ENCODE measurements at places on chromosomes 6 and 20.

DNA sequence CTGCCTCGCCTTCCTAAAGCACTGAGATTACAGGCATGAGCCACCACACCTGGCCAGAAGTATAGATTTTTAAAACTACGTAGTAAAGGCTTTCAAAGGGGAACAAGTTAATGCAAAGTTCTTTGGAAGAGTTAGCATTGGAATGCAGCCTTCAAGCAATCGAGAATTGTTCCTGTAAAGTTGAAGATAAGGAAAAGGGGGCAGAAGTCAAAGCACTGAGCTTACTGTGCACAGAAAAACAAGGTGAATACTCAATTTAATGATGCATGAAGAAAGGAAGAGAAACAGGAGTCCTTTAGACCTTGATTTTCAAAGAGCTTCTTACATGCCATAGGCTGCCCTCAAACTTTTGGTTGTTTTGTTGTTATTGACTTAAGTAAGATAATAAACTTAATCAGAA, 29.1 kb upstream of the LGSN start:
- no peak for DNase-seq

DNA sequence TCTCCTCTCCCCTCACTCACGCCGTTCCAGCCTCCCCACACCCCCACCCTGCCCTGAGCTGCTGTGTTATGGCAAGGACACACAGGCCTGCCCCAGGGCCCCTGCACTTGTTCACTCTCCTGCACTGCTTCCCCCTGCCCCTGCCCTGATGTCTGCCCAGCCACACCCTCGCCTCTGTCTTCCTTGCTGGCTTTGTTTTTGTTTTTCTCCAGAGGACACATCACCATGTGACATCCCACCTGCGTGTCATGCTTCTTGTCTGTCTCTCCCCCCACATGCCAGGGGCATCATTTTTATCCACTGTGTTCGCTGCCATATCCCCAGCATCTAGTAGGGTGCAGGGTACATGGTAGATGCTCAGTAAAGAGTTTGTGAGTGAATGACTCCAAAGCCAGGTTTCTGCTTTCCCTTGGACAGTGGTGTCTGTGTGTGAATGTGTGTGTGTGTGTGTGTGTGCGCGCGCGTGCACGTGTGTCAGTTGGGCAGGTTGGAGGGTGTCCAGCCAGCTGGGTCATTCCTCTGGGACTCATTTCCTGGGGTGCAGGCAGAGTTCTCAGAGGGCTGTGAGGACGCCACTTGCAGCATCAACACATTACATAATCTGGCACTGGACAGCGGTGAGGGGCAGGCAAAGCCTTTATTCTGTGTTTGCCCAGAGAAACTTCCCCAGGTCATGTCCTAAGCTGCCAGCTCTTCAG, 60.6 kb downstream of the STK35 start:
- DNase-seq = no peak

DNA sequence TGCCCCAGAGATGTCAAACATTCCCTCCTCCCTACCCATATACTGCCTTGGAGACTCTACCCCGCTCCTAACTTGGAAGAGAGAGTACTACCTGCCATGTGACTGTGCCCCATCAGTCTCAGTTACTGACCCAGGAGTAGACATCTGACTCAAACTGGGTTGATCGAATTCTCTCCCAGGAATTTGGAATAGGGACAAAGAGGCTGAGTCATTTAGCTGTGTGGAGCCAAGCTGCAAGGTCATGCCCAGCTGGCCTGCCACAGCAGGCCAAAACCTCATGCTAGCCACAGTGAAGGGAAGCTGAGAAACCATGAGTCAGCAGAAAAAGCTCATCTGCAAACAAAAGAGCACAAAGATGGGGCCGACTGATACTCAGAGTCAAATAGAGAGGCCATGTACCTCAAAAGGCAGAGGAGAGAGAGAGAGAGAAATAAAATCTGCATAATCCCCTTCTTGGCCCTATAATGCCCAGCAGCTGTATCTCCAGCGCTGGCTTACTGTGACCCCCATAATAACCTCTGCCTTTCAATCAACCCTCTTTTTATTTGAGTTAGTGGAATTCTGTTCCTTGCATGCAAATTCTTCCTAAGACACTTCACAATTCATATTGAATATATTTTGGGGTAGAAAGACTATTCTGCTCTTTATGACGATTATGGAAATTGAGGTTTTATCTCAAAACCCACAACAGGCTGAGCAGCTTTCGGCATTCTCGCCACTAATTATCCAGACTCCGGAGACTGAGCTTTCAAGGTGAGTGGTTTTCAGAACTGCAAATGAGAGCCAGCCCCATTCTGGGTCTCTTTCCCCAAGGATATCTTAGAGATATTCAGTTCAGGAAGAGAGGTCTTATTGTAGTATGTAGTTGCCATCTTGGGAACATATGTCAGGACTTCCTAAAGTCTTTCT, 21.4 kb upstream of the AKIRIN2 start:
- no peak for DNase-seq

- DNase-seq = no peak
Measured at GRCh38 chr6:53889365-53889764, 94.6 kb downstream of the LRRC1 start.

- DNase-seq = no peak
Measured at GRCh38 chr6:15898693-15899092, 230.2 kb upstream of the MYLIP start.

- DNase-seq = no peak
Measured at GRCh38 chr6:73879501-73880293, 183.7 kb downstream of the CD109 start.

GRCh38 chr6:31355583-31355948, 1.4 kb downstream of the HLA-B start:
- no peak for DNase-seq

GRCh38 chr6:81105998-81106397, 646.5 kb downstream of the TENT5A start:
- DNase-seq = no peak

- DNase-seq = no peak
Measured at GRCh38 chr6:26155061-26155930, 68.1 kb downstream of the HFE start.

DNA sequence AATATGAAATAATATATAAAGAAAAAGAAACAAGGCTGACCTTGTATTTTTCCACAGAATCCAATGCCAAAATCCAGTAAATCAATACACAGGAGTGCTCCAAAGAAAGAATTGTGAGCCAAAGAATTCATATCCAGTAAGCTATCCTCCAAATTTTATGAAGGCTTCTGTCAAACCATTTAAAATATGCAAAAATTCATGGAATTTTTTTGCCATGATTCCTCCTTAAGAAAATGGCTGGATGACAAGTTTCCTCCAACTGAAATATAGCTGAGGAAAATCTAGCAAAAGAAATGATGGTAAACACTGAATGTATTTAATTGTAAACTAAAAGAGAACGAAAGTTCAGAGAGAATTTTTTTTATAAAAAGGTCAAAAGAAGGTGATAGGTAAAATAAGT, 290.3 kb downstream of the UBE3D start:
- no peak for DNase-seq

- peak; percentile 11 for DNase-seq
Measured at GRCh38 chr6:24126586-24127192, 674 bp downstream of the NRSN1 start.

GRCh38 chr20:62797671-62798532, 1.6 kb downstream of the MRGBP start:
- DNase-seq = no peak

- no peak for DNase-seq
Measured at GRCh38 chr6:47079638-47080037, 37.5 kb upstream of the ADGRF1 start.

- DNase-seq = no peak
Measured at GRCh38 chr20:34859367-34859766, 13.3 kb downstream of the GGT7 start.

DNA sequence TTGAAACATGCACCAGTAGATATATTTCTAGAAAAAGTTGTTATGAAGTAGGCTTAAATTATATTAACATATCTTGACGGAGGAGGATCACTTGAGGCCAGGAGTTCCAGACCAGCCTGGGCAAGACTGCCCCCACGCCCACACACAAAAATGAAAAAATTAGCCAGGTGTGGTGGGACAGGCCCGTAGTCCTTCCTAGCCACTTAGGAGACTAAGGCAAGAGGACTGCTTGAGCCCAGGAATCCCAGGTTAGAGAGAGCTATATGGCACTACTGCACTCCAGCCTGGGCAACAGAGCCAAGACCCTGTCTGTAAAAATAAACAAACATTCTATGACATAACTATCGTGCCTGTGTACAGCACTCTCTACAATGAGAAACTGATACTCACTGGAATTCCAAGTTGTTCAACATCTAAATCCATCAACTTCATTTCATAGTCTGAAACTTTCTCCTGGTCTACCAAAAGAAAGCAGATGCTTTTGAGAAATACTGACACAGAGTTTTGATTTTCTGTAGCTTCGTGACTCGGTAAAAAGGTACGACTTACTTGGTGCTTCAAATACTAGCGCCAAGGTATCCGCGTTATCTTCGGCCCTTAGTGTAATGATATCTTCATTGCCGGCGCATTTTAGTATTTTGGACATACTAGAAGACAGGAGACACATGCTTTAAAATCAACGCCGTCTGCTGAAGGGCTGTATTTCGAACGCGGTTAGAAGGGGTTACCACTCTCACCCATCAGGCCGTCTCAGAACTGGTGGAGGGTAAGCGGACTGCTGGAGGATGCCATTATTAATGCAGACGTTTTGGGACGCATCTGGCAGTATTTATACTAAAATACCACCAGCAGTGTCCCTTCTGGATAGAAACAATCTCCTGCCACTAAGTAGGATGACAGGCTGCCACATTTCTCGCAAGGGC, 1.3 kb downstream of the PCNA start:
- no peak for DNase-seq

DNA sequence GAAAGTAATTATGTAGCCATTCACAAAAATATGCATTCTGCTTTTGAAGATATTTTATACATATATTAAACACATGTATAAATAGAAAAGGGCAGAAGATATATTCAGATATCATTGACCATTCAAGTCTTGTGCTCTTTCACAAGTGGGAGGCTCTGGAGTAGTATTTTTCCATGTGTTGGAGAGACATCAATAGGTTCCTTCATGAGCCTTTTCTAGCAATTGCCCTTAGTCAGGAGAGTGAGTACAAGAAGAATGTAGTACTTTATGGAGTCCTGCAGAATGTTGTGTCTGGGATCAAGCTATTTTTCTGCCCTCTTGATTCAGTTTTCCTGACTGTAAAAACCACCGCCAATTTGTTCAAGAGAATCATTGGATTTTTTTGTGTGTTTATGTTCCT, 117.9 kb downstream of the LRRC1 start:
- DNase-seq = no peak

- DNase-seq = no peak
Measured at GRCh38 chr6:1657116-1657770, 47.5 kb downstream of the FOXC1 start.

DNA sequence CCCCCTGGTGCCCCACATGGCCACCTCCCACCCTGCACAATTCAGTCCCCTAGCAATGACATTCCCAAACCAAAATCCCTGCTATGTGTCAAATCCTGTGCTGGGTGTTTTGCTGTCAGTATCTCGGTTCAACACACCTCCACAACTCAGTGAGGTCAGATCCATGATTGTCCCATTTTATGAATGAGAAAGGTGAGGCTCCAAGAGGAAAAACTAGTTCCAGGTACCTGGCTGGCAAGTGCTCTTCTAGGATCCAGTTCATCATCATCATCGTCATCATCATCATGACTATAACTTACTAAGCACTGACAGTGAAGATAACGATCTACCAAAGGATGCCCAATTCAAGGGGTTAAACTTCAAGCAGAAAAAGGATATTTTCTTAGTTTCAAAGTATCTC, 15.2 kb downstream of the ID1 start:
- no peak for DNase-seq

DNA sequence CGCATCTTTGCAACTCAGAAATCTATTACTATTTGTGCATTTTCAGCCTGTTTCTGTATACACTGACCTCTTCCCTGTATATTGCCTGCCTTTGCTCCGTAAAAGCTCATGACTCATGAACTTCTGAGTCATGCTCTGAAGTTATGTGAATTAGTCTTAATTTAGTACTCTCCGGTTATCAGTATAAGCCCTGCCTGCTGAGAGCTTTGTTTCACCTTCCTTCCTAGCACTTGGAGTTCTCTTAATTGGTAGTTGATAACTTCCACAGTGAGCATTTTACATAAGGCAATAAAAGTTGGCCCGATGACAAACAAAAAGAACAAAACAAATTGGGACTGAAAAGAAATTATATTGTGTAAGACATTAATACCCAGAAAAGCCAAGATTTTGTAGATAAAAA, 231.4 kb downstream of the GJA1 start:
- no peak for DNase-seq

- no peak for DNase-seq
Measured at GRCh38 chr20:38187517-38187916, 22.4 kb upstream of the TGM2 start.

DNA sequence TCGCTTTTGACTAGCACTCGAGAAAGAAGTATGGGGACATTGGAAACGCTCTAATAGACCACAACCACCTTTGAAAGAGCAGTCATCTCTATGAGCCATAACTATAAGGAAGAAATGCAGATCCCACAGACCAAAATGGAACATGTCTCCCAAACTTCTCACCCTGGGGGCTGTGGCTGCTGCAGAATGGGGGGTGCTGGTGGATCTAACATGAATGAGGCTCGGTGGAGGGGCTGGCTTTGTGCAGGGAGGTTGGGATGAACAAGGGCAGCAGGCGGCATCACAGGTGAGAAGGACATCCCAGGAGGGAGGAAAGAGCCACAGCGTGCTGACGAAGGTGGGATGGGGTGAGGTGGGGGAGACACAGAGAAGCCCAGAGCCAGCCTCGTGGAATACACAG, 10.5 kb upstream of the CCR6 start:
- DNase-seq = no peak

GRCh38 chr6:38169977-38170526, 350.5 kb downstream of the ZFAND3 start:
- DNase-seq = no peak

DNA sequence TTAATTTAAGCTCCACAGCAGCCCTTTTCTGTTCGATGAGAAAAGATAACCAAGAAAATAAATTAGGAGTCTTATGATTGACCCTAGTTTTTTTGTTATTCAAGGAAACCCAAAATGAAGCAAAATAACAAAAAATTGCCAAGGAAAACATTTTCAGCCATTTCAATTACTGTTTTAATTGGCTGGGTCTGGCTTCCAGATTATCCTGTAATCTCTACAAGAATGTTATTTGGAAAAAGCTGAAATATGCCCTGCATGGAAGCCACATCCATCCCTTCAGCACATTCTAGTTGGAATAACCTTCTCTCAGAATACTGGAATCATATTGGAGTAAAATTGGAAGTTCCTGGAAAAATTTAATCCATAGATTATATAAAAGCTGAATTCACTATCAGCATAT, 191.1 kb upstream of the CCN2 start:
- DNase-seq = no peak

GRCh38 chr6:105626295-105627158, 223.6 kb upstream of the PREP start:
- DNase-seq = no peak

- no peak for DNase-seq
Measured at GRCh38 chr20:10659651-10660601, 13.9 kb downstream of the JAG1 start.

- no peak for DNase-seq
Measured at GRCh38 chr6:39496915-39497314, 174.4 kb upstream of the KCNK16 start.
